ENCODE measurements at places on chromosomes 3 and 15. TPM values are rescaled to one million over a fixed set of nuclear protein-coding genes. Genes with fewer than 3 reads are reported as not detected.

Gene PLSCR5
- total RNA-seq, result not detected

Gene MME
- 9.0 TPM for total RNA-seq

Gene LRRC28
- 29.7 TPM for total RNA-seq

Gene FBXO40
- total RNA-seq, result not detected

Gene C3orf20
- not detected for total RNA-seq

Gene RTP4
- not detected for total RNA-seq
